ENCODE measurements at places on chromosomes 5 and 9. TPM values are rescaled to one million over a fixed set of nuclear protein-coding genes. Genes with fewer than 3 reads are reported as not detected.

DNA sequence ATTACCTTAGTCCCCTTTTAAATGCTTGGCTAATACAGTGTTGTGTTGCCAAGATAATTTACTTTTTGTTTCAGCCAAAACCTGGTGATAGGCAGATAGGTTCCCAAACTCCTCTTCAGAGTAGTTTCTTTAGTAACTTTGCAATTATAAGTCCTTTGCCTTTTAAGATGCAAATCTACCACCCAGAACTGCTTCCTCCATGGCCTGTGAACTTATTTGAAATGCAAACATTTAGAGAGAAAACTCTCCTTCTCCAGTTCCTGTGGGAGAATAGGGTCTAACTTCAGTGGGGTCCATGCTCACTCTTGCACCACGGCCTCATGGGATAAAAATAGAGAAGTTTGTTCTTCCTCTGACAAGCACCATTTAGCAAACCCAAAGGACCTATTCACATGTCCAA, 1955.4 kb upstream of the CDH6 start:
- H3K27me3 ChIP-seq: no peaks in the 10 kb centered on the region
- H3K36me3 ChIP-seq: no peaks in the 10 kb centered on the region
- no peak overlapping the region for H3K27ac ChIP-seq
- H3K4me3 ChIP-seq: no peak overlapping the region
- H3K4me1 ChIP-seq: no peaks in the 10 kb centered on the region

Gene GHR
- total RNA-seq: 1.7 TPM

DNA sequence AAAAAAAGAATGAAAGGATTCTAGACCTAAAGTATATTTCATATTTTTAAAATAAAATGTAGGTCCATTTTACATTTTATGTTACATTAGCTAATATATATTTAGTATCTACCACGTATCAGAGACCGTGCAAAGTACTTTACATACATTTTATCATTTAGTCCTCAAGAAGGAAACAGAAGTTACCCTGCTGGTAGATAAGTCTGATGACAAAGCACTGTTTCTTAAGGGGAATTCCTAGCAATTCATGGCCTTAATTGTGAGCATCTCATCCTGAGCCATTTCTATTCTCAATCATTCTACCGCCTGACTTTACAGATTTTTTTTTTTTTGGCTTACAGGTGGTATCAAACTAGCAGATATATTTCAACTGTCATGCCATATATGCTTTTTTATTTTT, 367.7 kb downstream of the PRELID2 start:
- no peak overlapping the region for H3K27ac ChIP-seq
- DNase-seq: no peak
- H3K36me3 ChIP-seq: no peaks in the 10 kb centered on the region
- H3K4me1 ChIP-seq: peaks cover 44% of the 10 kb centered on the region
- no peak overlapping the region for H3K4me3 ChIP-seq

Gene ANKRD33B
- total RNA-seq: 7.8 TPM

Gene IFNB1
- not detected for total RNA-seq

Data from HFFc6 (cell line).